ENCODE measurements at places on chromosomes 6 and 20.

DNA sequence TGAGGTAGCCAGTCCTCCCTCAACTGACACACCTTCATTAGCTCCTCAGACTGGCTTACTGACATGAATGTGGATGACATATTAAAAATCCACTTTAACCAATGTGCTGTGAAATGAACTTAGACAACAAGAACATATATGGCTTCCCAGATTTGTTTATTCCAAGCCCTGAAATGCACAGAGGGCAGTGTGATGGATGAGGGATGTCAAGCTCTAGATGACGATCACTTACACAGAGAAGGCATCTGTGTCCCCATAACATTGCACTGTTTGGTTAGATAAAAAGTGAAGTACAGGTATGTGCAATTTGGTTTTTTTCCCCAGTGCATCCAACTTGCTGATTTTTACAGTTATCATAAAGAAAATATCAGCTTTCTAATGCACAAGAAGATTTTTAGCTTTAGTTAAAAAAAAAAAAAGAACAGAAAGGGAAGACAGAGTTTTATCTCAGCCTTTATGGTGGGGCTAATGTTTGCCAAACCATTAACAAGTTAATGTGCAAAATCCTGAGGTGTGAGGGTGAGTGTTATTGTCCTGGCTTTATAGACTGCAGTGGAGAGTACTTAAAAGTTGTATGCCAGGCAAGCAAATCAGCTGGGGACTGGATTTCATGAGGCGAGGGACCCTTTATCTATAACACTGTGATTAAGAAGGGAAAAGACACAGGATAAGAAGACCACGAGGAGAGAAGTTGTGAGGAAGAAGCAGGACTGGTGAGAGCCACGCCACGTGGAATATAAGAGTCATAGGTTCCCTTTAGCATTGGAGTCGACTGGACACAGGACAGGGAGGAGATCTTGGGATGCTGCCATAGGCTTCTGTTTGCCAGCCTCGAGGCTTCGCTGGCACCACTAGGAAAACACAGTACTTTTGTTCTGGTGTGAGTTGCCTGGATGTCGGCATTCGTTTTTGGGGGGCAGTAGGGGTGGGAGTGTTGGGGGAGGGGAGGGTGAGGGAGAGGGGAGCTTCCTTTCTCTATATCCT lies 90.0 kb upstream of the BACH2 start:
- no peak for DNase-seq

DNA sequence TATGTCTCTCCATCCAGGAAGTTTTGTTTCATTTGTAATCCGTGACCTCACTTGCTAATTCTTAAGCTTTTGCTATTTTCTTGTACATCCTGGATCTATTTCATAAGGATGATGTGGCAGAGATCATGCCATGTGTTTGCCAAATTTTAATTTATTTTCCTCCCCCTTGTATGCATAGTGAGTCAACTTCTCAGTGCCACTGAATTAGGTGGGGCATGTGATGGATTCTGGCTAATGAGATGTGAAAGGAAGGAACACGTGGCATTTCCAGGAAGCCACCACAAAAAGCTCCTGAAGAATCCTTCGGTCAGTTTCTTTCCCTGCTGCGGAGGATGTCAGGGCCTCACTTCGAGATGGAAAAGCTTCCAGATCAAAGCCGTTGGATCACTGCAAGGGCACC lies 86.2 kb upstream of the PRL start:
- DNase-seq = no peak

DNA sequence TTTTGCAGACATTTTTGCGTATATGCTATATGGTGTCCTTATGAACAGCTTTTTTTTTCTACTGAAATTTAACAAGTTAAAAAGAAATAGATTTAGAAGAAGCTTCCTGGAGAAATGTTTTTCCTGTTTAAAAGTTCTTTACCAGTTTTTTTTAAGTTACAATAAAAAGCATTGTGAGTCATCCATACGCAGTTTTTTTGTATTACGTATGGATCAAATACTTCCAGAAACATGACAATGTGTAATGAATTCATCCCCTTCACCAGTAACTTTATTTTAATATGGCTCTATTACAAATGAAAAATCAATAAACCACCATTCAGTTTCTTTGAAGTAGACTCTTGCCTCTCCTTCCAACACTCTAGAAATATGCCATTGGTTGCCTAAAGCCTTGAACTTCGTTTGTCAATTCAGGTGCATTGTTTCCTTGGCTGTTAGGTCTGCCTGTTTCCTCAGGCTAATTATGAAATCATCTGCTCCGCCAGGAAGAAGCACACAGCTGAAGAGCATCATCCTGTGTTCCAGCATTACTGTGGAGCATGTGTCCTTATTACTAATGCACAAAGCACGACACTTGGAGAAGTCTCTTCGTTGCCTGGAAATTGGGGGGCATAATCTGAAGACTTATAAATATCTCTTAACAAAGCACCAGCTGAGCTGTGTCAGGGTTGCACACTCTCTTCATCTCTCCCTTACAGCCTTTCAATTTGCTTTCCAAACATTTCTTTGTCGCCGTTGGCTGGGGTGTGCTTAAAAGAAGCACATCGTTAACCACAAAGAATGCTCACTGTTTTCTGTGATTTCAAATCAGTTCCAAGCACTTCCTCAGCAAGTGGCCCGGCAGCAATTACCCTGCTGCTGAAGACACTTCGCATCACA lies 9.6 kb downstream of the MOXD1 start:
- no peak for DNase-seq

GRCh38 chr6:137261761-137262160 lies 42.6 kb upstream of the IFNGR1 start:
- DNase-seq = no peak

- no peak for DNase-seq
Observed at GRCh38 chr6:16533721-16534136, 227.5 kb downstream of the ATXN1 start.

DNA sequence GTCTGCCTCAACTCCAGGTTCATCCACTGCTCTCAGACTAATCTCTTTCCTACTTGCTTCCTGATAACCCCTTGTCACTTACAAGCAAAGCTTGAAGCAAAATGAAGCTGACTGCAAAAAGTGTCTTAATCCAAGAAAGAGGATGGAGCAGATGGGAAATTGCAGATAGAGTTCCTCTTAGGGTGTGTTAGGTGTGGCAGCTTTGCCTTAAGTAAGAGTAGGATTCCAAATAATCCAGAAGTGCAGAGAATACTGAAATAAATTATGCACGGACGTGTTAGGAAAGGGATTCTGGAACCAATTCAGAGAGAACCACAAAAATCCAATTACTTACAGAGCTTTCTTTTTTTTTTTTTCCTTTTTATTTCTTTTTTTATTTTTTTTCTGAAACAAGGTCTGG lies 6.1 kb upstream of the RPL7L1 start:
- no peak for DNase-seq

GRCh38 chr6:54899986-54900385 lies 53.4 kb downstream of the FAM83B start:
- DNase-seq = no peak

DNA sequence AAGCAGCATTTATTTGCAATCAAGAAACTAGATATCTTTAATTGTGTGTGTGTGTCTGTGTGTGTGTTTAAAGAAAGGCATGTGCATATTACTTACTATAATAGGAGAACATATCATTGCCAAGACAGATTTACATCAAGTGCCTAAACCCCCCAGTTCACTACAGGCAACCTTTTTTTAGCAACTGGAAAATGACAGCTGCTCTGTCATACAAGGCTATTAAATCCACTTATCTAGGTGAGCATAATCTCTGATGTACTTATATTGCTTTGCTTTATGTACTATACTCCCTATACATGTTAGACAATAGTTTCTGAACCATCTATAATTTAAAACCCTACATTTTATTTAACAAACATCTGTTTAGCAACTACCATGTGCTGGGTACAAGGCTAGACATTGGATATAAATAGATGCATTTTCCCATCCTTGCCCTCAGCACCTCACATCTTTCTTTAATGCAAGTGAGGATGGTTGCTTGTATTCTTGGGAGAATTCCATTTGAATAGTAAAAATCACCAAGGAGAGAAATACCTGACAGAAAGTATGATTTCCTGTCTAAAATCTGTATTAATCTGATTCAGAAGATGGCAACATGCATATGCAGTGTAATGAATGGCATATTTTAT lies 398.3 kb downstream of the LAMA2 start:
- no peak for DNase-seq

DNA sequence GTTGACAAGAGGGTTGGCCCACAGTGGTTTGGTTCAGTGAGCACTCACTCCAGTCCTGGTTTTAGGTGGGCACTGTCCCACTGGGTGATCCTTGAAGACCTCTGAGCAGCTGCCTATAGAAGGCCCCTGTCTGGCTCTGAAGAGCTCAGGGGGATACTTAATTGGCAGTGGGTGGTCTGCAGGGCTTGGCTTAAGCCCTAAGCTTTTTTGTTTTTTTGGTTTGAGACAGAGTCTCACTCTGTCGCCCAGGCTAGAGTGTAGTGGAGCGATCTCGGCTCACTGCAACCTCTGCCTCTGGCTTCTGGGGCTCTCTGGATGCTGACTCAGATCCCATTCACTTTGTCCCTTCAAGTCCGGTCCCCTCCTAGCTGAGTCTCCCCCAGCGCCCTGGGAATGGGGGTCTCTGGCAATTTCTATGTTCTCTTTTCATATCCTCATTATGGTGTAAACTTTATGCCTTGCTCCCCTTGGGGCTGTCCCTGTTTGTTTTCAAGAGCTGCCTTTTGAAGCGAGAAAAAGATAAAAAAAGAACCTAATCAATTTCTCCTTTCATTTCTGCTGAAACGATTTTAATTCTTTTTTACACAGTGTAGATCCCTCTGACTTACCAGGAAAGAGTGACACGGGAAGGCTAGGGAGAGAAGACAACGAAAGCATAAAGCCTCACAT lies 12.2 kb upstream of the KCNG1 start:
- DNase-seq = no peak

DNA sequence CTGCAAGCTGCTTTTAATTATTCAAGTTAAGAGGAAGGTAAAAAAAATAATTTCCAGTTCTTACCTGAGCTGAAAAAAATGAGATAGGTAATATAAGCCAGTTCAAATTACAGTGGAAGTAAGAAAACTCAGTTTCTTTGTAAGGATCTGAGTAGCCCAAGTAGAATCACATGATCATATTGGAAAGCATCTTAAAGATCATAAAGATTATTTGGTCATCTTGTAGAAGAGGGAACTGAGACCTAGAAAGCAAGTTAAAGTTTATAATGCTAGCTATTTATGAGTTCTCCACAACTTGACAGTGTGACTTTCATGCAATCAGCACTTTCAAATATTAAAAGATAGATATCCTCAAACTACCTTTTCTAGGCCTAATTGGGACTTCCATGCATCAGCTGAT lies 80.5 kb downstream of the FARS2 start:
- DNase-seq = no peak

- DNase-seq = no peak
Observed at GRCh38 chr20:61933481-61933950, 132.2 kb downstream of the TAF4 start.

DNA sequence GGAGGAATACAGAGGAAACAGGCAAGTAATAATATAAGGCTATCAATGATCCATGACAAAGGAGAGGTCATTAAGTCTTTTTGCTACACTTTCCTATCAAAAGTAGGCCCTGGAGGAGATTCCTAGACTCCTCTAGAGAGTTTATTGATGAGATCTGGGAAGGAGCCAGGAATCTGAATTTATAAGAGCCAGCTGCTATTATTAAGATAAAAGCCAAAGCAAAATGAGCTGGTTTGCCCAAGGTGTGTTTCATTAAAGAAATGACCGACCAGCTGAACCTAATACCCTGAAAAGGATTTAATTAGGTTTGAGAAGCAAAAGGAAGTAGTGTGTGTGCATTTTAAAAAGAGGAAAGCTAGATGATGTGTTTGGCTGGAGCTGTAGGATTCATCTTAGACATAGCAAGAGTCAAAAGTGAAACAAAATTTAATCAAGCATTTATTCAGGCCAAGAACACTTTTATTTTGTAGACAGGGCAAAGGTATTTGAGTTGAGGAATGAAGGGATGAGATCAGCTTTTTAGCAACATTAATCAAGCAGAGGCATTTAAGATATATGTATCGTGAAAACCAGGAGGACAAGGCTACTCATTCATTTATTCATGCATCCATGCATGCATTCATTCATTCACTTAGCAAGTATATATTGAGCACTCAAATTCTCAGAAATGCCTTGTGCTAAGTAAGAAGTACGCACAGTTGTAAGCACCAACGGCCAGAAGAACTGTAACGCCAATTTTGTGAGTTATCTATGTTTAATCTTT lies 43.5 kb upstream of the SCAF8 start:
- DNase-seq = no peak

DNA sequence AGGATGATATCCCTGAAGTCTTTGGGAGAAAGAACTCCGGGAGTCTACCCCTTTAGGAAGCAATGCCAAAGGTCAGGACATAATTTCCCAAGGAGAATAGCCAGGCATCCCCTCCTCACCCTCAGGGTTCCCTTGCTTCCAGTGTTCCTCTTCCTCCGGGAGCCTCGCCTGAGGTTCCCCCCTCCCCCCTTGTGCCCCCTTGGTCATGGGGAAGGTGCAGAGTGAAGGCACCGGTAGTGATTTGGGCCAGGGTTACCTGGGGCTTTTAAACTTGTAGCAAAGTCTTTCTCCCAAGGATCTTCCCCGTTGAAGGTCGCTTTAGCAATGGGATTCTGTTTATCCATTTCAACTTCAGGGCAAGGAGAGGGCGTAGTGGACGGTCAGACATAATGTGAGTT lies 1.2 kb downstream of the ISM1 start:
- DNase-seq = no peak

DNA sequence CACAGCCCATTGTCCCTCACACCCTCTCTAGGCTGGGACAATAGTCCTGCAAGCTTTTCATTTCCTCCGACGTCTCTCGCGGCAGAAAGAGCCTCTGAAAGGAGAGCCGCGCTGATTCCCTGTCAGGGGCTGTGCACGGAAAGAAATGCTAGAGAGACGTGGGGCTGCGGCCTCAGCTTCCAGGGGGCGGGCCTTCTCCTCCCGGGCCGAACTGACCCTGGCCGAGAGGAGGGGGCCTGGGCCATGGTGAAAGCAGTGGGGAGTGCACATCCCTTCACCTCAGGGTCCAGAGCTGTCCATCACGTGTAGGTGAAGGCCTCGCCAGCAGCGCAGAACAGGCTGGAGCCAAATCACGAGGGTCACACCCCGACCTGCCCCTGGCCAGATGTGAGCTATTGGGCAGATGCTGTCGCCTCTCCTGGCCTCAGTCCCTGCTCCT lies 220.4 kb downstream of the TAF4 start:
- no peak for DNase-seq

- DNase-seq = no peak
Observed at GRCh38 chr6:14933183-14933544, 312.7 kb upstream of the JARID2 start.

- DNase-seq = peak; percentile 43
Observed at GRCh38 chr20:62405108-62405980, 1.7 kb downstream of the CABLES2 start.

DNA sequence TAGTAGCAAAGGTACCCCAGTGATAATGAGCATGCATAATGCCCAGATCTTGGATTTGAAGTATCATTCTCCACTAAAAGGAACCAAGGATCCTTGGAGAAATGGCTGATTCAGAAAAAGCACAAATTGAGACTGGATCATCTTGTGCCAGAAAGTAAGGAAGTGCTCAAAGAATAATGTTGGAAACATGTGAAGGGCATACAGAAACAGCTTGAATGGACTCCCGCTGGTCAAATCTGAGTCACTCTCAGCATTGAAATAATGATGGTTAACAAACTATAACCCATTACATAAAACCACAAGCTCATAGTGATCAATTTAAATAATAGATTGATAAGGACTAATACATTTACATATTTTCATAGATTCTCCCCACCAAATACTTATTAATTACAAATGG lies 3.6 kb upstream of the OSTM1 start:
- DNase-seq = no peak

- no peak for DNase-seq
Observed at GRCh38 chr6:98020222-98020621, 737.2 kb upstream of the MMS22L start.

GRCh38 chr6:136923116-136923953 lies 1.2 kb downstream of the SLC35D3 start:
- DNase-seq = peak; percentile 31

- no peak for DNase-seq
Observed at GRCh38 chr6:63821442-63821841, 185.8 kb downstream of the PHF3 start.
